ENCODE measurements at places on chromosomes 7 and 10.
A peak's percentile ranks its signal among the peaks of the same experiment; 100 is the strongest.

GRCh38 chr10:132884041-132884440 is 58.3 kb downstream of the CFAP46 start:
- no peak for DNase-seq

GRCh38 chr7:107948645-107949442 is 54.1 kb downstream of the LAMB1 start:
- DNase-seq = no peak

DNA sequence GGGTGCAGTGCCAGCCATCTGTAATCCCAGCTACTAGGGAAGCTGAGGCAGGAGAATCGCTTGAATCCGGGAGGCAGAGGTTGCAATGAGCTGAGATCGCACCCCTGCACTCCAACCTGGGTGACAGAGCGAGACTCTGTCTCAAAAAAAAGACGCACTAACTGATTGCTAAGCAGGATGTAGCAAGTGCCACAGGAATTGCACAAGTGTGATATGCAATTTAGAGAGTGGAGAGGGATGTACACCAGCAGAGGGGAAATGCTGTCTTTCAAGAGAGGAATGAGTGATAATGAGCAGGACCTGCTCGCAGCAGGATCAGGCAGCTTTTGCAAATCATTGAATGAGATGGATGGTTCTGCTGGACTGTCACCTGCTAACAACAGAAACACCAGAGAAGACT is 13.3 kb upstream of the SLC16A12 start:
- no peak for DNase-seq

DNA sequence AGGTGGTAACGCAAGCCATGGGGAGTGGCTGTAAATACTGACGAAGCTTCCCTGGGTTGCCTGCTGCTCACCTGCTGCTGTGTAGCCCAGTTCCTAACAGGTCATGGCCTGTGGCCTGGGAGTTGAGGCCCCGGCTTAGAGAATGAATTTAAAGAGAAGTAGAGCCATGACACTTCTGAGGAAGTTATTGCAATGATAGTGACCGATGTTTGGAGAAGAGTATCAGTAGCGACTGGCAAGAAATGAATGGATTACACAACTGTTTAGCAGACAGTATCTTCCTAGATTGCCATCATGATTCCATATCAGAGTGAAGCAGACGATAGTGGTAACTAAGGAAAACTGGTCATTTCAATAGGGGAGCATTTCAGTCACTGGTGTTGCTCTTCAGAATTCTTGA is 249.6 kb downstream of the PLXDC2 start:
- no peak for DNase-seq

- no peak for DNase-seq
Measured at GRCh38 chr7:128025380-128025779, 5.9 kb downstream of the LRRC4 start.

DNA sequence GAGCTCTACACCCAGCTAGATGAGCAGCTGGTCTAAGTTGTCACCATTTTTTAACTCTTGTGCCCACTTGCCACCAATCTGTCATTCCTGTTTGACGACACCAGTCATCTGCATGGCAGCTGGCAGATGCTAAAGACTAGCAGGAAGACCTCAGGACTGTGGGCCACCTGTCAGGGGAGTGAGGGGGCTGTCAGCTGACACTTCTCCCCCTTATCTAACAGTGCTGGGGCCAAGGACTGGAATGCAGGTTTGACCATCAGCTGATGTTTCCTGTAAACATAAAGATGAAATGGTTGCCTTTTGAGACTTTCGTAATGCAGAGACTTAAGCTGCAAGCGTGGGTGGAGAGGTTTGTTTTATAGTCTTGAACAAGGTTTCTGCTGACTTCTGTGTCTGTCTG is 93.5 kb downstream of the WNT2 start:
- no peak for DNase-seq

DNA sequence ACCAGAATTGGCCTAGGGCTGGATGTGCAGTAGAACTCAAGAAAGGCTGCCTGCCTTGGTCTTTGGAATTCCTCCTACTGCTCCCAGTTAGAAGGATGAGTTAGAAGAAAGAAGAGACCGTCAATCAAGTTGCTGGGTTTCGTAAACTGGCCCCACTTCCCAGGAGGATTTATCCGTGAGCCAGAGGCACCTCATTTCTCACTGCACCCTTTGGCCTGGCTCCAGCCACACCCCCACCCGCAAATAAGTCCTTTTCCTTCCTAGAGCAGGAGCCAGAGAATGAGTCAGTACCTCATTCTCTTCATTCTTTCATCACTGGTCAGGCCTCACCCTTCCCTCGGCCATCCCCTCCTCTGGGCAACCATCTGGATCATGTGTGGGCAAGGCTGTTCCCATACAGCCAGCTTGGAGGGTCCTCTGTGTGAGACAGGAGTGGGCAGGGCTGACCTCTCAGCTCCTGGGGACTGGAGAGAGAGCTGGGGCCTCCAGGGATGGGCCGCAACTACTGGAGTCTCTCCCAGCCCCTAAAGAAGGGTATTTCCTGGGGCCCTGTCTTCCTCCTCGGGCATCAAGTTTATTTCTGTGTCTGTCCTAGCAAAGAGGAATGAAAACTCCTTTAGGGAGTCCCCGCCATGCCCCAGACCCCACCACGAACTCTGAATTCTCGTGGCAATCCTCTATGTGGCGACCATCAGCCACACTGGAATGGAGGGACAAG is 87.2 kb upstream of the DUSP5 start:
- DNase-seq = no peak

- DNase-seq = no peak
Measured at GRCh38 chr7:90988516-90988915, 275.7 kb upstream of the FZD1 start.

- DNase-seq = peak; percentile 41
Measured at GRCh38 chr7:26374647-26375373, 83.1 kb downstream of the SNX10 start.

GRCh38 chr10:80202934-80203834 is 2.2 kb downstream of the ANXA11 start:
- DNase-seq = no peak

GRCh38 chr7:31023877-31024276 is 28.2 kb upstream of the ADCYAP1R1 start:
- no peak for DNase-seq

GRCh38 chr10:6702030-6702429 is 122.0 kb upstream of the PRKCQ start:
- DNase-seq = no peak

DNA sequence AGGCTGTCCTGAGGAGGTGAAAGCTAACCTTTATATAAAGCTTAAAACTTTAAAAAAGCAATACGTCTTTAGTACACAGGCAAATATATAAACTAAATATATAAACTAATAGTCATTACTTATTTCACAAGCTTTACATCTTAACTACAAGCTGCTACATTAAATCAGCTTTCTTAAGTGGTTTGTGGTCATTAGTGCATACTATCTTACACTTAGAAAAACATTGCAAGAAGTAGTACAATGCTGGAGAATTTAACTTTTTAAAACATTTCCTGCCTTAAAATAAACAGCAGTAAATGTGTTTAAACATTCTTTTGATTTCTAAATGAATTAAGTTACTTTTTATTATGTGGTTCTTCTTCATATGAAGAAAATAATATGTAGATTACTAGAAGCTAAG is 36.3 kb downstream of the MET start:
- DNase-seq = no peak

GRCh38 chr7:104625956-104626355 is 297.6 kb downstream of the LHFPL3 start:
- DNase-seq = no peak

DNA sequence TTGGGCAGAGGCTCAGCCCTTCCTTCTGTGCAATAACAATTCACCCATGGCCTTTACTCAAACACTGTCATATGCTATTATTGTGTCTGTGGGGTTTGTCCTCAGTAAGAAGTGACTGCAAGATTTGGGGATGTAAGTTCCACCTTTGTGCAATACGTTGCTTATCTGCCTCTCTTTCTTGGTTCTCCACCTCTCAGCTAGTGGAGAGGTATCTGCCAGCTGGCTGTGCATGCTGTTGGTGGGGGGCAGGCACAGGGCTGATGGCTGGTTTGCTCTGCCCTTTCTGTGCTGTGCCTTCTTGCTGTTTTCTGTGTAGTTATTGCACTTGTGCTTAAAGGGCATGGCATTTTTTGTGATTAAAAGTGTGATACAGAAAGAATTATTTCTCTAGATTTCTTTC is 36.2 kb downstream of the CNNM1 start:
- DNase-seq = no peak

GRCh38 chr10:8060010-8060703 is 5.7 kb downstream of the GATA3 start:
- no peak for DNase-seq

DNA sequence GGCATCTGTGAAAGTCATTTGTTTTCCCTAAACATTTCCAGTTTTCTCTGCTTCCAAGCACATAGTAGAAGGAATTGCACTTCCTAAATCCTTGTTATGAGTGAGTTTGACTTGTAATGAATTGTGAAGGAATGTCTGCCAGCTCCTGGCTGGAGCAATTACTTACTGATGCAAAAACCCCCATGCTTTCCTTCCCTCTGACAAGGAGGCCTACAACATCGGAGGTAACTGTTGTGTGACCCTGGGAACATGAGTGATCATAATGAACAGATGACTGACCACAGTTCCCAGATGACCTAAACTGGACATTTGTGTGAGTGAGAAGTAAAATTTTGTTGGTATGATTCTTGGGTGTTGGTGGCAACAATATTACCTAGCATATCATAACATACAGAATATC is 21.4 kb upstream of the CPVL start:
- no peak for DNase-seq

DNA sequence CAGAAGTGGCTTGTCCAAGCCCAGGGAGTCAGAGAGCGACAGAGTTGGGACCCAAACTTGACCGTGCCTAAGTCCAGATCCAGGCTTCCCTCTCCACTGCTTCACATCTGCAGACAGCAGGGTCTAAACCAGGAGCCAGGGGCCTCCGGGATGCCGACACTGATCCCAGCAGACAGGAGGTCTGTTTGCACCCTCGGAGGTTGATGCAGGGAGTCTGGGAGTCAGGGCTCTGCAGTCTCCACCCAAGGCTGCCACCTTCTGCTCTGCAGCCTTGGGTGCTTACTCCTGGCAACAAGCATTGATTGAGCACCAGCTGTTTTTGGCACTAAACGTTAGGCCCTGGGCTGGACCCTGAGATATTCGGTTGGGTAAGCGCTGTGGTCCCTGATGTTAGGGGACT is 21.0 kb downstream of the ELFN1 start:
- DNase-seq = no peak

- no peak for DNase-seq
Measured at GRCh38 chr7:142371586-142372377, 113.9 kb upstream of the PRSS58 start.

DNA sequence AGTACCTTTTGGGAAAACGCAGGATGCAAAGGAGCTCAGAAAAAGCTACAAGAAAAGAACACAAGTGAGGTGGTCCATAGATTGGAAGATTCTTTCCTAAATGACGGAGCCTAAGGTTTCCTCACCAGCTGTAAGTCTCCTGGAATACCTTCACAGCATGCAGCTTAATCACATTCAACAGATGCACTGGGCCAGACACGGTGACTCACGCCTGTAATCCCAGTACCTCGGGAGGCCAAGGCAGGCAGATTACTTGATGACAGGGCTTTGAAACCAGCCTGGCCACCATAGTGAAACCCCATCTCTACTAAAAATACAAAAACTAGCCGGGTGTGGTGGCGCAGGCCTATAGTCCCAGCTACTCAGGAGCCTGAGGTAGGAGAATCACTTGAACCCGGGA is 228.7 kb downstream of the FRMD4A start:
- no peak for DNase-seq

DNA sequence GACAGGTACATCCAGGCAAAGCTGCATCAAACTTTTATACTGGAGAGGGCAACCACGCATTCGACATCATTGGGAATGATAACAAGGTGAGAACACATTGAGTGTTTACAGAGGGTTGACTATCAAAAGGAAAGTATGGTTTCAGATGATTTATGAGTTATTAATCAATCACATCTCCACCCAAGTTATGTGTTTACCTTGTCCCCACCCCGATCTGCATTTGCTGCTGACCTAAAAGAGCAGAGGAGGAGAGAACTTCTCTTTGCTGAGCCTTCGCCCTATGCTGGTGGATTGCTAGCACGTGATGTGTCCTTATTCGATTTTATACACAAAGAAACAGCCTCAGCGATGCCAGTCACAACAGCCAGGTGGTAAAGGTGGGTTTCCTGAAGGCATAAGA is at the start of gene MSMB:
TSS of gene MSMB (minus strand) at position 9 of the 400 bp plus-strand sequence. CDS start 32 bp downstream, outside the sequence.
- no peak for DNase-seq

- DNase-seq = no peak
Measured at GRCh38 chr7:11379641-11380040, 406.0 kb downstream of the PHF14 start.

DNA sequence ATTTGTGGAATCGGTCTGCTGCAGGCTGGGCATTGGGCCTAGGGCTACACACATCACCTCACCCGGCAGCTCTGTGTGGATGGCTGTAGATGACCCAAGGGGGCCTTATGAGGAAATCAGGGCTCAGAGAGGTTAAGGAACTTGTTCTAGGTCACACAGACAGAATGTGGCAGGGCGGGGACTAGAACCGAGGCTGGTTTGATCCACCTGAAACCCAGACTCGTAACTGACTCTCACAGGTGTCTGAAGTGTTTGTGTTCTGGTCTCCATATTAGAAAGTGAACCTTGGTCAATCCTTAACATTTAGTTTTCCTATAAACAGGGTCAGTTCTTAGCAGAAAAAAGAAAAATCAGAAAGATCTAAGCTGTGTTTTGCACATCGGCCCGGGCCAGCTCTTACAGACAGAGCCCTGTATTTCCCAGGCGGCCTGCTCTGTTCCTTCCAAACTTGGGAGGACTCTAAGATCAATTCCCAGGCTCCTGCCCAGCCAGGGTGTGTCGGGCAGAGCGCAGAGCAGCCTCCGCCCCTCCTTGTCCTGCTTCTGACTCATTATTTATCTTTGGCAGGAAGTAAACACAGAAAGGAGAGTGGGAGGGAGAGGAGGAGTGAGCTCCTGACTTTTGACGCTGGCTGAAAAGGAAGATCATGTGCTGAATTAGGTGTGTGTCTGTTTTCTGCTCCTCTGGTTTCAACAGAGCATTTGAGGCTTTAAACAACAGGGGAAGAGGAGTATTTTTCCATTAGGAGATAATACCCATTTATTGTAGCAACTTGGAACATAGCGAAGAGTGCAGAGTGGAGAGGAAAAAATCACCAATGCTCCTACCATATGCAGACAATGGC is 74.1 kb downstream of the TACC2 start:
- DNase-seq = no peak

DNA sequence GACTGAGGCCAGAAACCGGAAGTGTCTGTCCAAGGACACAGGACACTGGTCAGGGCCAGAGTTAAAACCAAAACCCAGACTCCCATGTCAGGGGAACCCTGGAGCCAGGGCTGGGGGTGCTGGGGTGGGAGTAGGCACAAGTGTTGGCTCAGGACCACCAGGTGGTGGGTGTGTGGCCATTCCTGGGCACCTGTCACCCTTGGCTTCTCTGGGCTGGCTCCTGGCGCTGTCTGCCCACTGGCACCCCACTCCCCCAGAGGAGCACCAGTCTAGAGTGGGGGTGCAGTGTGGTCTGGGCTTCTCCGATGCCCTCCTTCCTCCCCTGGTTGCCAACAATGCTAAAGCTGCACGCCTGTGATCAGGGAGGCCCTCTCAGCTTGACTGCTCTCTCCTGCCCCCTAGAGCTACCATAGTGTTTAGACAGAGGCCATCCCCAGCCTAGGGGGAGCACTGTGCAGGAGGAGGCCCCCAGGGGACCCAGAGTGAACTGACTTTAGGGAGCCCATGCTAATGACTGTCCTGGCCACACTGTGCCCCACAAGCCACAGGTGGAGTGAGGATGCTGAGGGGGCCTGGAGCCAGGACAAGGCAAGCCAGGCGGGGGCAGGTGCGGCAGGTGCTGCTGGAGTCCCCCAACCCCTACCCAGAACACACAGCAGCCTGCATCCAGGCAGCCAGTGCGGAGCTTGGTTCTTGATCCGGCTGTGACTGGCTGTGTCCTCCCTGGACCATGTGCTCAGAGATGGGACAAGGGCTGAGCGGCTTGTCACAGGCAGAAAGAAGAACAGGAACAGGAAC is 11.0 kb downstream of the RASGEF1A start:
- no peak for DNase-seq
